ENCODE measurements at places on chromosomes 12 and 14.

DNA sequence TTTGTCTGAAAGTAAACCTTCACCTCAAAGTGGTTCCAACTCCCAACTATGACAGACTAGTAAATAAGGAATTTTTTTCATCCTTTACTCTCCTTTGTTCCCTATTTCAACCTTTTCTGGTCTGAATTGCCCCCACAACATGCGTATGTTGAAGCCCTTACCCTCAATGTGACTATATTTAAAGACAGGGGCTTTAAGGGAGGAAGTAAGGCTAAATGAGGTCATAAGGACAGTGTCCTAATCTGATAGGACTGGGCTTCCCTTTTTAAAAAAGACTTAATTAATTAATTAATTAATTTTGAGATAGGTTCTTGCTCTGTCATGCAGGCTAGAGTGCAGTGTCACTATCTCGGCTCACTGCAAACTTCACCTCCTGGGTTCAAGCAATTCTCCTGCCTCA, 86.3 kb downstream of the VCPKMT start:
- no peak for DNase-seq

DNA sequence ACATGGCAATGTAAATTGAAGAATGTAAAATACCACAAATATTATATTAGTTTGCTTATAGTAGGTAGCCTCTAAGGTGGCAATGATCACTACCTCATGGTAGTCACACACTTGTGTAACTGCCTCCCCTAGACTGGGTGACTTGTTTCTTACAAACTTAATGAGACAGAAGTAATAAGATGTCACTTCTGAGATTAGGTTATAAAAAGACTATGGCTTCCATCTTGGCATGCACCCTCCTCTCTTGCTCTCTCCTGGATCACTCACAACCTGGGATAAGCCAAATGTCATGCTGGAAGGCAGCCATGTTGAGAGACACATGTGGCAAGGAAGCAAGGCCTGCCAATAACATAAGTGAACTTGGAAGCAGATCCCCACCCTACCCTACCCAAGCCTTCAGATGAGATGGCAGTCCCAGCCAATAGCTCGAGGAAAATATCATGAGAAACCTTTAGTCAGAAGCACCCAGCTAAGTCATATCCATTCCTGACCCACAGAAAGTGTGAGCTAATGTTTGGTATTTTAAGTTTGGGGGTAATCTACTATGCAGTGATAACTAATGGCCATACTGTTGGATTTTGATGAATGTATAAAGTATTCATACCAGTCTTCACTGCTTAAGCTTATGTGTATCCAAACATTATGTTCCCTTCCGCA, 43.3 kb downstream of the PPP1R12A start:
- no peak for DNase-seq

GRCh38 chr14:77541905-77542304, 43.3 kb upstream of the ISM2 start:
- DNase-seq = no peak

GRCh38 chr12:104334581-104334980, 31.0 kb downstream of the EID3 start:
- no peak for DNase-seq

- no peak for DNase-seq
Measured at GRCh38 chr14:20742132-20742531, 3.6 kb upstream of the EDDM3A start.

GRCh38 chr12:113762155-113762881, 203.8 kb downstream of the RBM19 start:
- no peak for DNase-seq

DNA sequence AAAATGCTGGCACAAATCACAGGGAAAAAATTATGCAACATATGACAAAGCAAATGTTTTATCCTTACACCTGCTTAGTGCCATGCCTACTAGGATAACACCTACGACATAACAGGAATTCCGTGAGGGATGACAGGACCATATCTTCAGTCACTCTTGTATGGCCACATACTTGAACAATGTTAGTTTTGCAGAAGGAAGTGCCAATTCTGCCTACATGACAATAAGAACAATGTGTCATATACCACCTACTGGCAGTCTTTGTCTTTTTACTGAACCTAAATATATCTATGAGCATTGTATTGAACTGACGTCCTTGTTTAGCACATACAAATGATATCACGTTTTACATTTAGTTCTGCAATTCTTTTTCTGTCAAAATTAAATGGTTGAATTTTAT, 234.0 kb downstream of the ADAMTS20 start:
- DNase-seq = no peak

DNA sequence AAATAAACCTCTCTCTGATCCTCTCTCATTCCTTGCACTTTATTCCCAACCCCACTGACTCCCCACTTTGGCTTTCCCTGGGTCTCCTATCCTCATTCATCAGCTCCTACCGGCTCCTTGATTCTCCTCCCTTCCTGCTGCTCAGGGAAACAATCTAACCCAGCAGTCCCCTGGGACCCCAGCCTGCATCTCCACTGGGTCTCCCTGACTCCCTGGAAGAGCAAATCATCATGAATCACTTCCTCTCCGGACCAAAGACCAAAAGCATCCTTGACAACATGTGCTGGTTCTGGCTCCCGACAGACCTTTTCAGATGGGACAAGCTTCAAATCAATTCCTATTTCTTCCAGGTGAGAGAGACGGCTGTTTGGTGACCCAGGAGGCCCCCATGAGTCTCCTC, 76.6 kb downstream of the HSPB8 start:
- DNase-seq = no peak

- DNase-seq = peak; percentile 49
Measured at GRCh38 chr12:121038861-121039668, at the start of gene OASL. TSS of gene OASL (minus strand) at chr12:121039246. CDS start at chr12:121038971, 275 bp downstream.

- no peak for DNase-seq
Measured at GRCh38 chr14:105588236-105588860, 62.0 kb downstream of the TMEM121 start.

DNA sequence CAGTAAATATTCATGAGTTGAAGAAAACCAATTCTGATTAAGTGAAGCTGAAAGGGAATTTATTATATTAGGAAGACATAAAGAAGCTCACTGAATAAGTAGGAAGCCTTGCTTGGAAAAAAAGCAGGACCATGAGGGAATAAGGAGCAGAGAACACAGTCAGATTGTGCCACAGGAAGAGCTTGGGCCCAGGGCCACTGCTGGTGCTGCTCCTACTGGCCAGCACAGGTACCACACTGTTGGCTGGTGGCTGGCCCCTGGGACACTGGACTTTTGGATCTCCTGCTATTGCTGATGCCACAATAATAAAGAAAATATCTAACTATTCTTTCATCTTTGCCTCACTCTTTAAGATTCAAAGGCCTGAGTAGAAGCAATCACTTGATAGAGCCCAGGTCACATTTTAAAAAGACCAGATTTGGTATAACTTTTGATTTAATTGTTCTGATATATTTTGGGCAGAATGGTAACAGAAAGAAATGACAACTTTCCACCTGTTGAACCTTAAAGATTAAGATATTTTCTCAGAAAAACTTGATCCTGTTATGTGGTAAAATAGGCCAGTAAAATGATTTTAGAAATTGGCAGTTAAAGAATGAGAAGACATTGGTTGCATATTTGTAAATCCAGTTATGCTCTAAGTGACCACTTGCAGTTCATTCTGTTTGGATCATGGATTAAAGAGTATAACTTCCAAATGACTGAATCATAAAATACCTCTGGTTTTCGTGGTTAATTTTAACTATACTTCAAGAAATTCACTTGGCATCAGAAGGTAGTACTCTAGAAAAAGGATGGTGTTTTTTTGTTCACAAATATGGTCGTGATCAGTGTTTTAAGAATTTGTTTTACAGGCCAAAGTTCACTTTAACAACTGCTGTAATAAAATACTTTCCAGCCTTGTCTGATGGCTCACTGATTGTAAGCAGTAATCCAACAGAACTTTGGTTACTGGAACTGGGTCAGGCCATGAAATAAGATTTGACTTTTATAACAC, 68.3 kb downstream of the DERA start:
- DNase-seq = peak; percentile 96

GRCh38 chr12:47776471-47777143, 3.6 kb downstream of the SLC48A1 start:
- DNase-seq = no peak

GRCh38 chr12:109291521-109292341, 17.4 kb downstream of the FOXN4 start:
- DNase-seq = no peak

DNA sequence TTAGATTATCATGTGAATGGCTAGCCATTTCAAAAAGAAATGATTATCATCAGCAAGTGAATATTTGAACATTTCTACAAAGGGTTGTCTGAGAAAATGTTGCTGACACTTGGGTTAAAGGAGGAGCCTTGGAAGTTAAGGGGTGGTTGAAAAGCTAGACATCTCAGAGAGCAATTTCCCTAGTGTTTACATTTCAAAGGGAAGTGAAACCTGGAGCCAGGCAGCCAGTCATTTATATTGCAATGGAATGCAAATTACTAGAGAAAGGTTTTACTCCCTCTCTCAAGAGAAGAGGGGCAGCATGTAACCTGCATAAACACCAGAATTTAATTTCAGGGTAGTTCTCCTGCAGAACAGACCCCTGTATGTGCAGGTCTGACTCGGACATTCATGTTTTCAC, 279.0 kb downstream of the SLC16A7 start:
- DNase-seq = no peak

DNA sequence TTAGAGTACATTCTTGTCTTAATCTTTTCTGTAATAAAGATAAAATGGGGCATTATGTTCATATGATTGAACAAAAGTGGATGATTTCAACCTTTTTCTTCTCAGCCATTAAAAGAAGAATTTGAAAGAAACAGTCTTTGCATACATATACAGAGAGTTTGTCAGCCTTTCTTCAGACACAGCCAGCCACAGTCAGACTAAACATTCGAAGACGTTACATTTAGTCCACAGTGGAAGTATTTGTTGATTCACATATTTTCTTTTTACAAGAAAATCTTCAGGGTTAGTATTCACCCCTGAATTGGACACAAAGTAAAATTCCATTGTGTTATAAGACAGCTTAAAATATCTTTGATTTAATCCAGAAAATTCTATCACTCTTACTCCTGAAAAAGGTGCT, 36.2 kb downstream of the ETV6 start:
- DNase-seq = no peak

- DNase-seq = no peak
Measured at GRCh38 chr14:92578511-92578910, 64.9 kb downstream of the RIN3 start.

DNA sequence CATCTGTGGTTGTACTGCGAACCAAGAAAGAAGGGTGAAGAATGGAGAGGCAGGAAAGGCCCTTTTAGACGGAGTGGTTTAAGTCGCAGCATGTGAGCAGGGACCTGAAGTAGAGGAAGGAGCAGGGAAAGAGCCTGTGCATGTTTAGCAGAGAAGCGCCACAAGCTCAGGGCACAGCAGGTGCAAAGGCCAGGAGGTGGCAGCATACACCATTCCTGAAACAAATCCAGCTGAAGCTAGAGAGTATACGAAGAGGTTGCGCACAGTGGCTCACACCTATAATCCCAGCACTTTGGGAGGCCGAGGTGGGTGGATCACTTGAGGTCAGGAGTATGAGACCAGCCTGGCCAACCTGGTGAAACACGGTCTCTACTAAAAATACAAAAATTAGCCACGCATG, 49.9 kb downstream of the HELB start:
- peak; percentile 65 for DNase-seq

DNA sequence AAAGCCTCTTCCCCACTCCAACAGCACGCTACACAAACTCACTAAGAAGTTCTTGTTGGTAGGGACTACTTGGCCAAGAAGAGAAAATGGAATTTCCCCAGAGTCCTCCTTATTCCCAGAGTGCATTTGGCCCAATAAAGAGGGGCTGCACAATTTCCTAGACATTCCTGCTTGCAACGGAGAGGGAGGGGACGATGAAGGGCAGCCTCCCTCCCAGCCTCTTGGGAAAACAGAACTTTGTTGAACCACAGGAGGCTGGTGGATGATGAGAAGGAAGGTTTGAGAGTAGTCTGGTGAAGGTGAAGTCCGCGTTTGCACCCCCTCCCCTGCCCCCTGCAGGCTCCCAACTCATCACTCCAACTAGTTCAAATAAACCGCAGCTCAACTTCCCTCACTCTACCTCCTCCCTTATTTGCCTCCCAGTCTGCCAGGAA, 19.1 kb upstream of the TBX3 start:
- no peak for DNase-seq
